ENCODE measurements at places on chromosomes 13 and 19. TPM values are rescaled to one million over a fixed set of nuclear protein-coding genes. Genes with fewer than 3 reads are reported as not detected.

Gene LILRA1
- not detected for total RNA-seq

Gene RASA3
- 97.2 TPM for total RNA-seq

Gene KASH5
- total RNA-seq, result 0.81 TPM

Gene CEACAM8
- not detected for total RNA-seq

Gene GRIN3B
- total RNA-seq, result not detected

Gene ACP7
- not detected for total RNA-seq

Gene CYP2A7
- total RNA-seq, result not detected

Gene PSG11
- total RNA-seq, result not detected

Gene CCDC8
- not detected for total RNA-seq

Gene FLT1
- 2.0 TPM for total RNA-seq
